ENCODE measurements at places on chromosomes 5 and 9. TPM values are rescaled to one million over a fixed set of nuclear protein-coding genes. Genes with fewer than 3 reads are reported as not detected.

GRCh38 chr9:127126971-127127370 is 4.5 kb upstream of the ANGPTL2 start:
- no peak for DNase-seq

- no peak for DNase-seq
Observed at GRCh38 chr9:127568971-127569885, 42.8 kb upstream of the STXBP1 start.

CARD6 gene
- total RNA-seq = 12.3 TPM

DNA sequence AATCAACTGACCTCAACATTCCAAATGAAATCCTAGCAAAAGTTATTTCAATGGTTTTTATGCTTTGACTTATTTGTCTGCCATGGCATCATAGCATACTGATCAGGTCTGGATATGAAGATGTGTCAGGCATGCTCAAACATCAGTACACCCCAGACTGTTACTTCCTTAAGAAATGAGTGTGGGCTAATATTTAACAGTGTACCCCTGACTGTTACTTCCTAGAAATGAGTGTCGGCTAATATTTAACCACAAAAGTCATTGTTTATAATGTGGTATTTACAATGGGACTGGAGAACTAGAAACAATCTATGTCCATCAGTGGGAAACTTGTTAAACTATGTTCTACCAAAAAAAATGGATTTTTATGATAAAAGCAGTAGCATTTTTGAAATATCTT is 38.1 kb upstream of the HNRNPA0 start:
- no peak for DNase-seq

ELAVL2 gene
- 2.2 TPM for total RNA-seq

DNA sequence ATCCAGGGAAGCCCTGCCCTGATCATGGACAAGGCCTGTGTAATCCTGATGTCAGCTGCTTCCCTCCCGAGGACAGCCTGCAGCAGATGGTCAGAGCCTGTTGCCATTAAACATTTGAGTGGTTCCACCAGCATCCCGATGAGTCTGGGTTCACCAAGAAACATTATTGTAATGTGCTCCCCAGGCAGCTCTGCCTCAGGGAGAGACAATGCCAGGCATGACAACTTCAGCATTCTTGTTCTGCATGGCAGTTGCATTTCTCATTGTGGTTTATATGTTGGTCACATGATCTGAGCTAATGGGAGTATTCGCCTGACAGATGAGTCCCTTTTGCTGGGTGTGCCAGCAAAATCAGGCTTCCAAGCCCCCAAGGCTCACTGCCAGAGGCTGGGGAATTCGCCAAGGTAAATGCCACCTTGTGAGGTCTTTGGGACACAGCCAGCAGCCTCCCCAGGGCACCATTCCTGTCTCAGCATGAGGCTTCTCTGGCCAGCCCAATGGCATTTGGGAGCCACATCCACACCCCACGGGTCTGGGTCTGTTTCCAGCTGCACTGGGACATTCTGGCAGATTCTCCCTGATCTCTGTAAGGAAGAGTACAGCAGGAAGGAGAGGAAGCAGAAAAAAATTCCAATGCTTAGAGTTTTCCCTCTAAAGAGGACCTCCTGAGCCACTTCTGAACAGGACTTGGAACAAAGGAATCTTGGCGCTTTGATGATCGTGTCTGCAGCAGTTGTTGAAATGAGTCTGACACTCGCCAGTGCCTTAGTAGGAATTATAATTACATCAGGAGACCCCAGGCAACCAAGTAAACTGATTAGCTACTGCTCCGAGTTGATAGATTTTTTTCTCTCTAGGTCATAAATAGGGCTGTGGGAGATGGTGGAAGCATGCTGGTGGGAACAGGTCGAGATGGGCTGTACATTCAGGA is 18.7 kb downstream of the KCNIP1 start:
- DNase-seq = no peak

DNA sequence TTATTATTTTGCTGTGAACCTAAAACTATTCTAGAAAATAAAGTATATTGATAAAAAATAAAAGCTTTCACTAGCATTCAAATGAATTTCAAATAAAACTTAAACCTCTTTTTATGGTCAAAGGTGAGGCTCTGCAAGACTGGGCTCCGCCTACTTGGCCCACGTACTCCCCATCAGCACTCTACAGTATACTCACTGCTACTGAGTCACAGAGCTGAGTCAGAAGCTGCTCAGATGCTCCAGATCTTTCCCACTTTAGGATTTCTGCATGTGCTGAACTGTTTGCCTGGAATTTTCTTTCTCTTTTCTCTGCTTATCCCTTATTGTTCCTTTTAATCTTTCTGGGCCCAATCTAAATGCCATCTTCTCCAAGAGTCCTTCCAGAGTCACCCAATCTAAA is 331.9 kb upstream of the CCNG1 start:
- DNase-seq = no peak

- DNase-seq = no peak
Observed at GRCh38 chr5:94667937-94668336, 49.5 kb downstream of the SLF1 start.

GRCh38 chr9:37284636-37285035 is 137.9 kb upstream of the GRHPR start:
- no peak for DNase-seq

DNA sequence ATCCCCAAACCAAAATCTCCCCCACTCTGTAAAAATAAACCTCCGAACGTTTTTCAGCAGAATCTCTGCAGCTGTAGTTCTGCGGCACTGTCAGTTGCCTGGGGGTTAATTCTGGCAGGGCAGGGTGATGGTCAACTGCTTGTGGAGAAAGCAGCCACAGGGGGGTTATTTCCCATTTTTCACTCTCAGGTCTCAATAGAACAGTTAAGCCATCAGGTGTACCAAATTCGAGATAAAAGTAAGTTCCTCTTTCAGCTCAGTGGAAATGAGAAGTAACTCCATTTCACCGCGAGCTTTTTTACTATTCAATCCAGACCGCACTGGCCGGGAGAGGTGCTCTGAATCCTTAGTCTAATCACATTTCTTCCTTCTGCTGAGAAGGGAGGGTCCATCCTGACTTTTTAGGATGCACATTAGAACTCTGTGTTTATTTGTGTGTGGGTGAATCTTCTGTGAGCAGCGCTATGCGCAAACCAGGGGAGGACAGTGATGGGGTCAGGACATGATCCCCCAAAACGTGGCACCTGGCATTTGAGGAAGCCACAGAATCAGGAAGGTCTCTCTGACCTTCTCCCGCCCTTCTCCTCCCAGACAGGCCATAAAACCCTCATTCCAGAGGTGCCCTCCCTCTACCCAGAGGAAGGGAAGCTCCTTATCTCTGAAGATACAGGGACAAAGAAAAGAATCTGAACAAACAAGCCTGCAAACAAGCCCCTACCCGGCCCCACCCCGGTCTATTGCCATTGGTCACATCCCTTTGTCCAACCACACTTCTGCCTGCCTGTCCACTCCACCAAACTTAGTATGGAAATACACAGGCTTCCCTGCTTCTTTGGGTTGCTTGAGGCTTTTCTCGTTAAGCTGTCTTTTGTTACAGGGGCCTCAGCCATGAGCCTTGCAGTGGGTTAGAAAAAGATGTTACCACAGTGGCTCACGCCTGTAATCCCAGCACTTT is 229.0 kb downstream of the ROR2 start:
- peak; percentile 43 for DNase-seq
